ENCODE measurements at places on chromosomes 2 and 18. TPM values are rescaled to one million over a fixed set of nuclear protein-coding genes. Genes with fewer than 3 reads are reported as not detected.
A peak's percentile ranks its signal among the peaks of the same experiment; 100 is the strongest.

- H3K4me1 ChIP-seq: peaks cover 9% of the 10 kb centered on the region
- DNase-seq: no peak
- peaks cover 15% of the 10 kb centered on the region for H3K36me3 ChIP-seq
- no peaks in the 10 kb centered on the region for H3K27me3 ChIP-seq
- H3K4me3 ChIP-seq: no peak overlapping the region
- peak overlapping the region; percentile 83 for H3K27ac ChIP-seq
Measured at GRCh38 chr2:61055557-61055956, 10.1 kb upstream of the SANBR start.

DNA sequence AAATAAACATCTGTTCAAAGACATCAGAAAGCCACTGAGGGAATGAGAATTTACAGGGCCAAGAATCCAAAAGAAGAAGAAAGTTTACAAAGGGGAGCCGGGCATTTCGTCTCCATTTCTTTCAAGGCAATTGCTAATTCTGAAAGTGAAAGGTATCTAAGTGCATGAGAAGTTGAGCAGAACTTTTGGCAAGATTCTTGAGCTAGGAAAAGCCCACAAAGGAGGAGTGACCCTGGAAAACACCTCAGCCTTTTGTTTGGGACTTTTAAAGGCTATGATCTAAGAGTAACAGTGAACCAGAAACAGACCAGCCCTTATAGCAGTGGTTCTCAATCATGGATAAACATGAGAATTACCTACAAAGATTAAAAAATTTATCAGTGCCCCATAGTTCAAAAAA, 87.4 kb downstream of the MDH1 start:
- peaks cover 2% of the 10 kb centered on the region for H3K27me3 ChIP-seq
- H3K4me1 ChIP-seq: no peaks in the 10 kb centered on the region
- H3K27ac ChIP-seq: no peak overlapping the region

GRCh38 chr2:127620866-127621265, 25.1 kb upstream of the GPR17 start:
- no peaks in the 10 kb centered on the region for H3K27me3 ChIP-seq
- no peak overlapping the region for H3K4me3 ChIP-seq
- no peak overlapping the region for H3K27ac ChIP-seq
- H3K4me1 ChIP-seq: peaks cover 4% of the 10 kb centered on the region
- DNase-seq: peak; percentile 8

- no peaks in the 10 kb centered on the region for H3K27me3 ChIP-seq
- H3K4me1 ChIP-seq: peaks cover 25% of the 10 kb centered on the region
- H3K27ac ChIP-seq: no peak overlapping the region
Measured at GRCh38 chr2:174233771-174234275, 14.5 kb downstream of the OLA1 start.

GRCh38 chr2:47025969-47026610, 110.5 kb upstream of the MCFD2 start:
- no peaks in the 10 kb centered on the region for H3K27me3 ChIP-seq
- H3K4me1 ChIP-seq: peaks cover 24% of the 10 kb centered on the region
- DNase-seq: no peak
- H3K27ac ChIP-seq: no peak overlapping the region

DNA sequence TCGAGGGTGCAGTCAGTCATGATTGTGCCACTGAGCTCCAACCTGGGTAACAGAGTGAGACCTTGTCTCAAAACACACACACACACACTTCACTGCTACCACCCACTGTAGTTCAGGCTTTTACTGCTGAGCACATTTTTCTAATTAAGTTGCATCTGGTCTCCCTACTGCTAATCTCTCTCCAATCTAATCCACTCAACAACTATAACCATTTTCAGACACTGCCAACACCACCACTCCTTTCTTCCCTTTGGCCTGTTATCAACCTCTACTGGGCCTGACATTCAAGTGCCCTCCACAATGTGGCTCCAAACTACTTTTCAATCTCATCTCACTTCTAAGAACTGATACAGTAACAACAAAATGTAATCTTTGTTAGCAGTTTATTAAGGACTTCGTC, 44.8 kb downstream of the RMP24 start:
- H3K27ac ChIP-seq: no peak overlapping the region
- no peak overlapping the region for H3K4me3 ChIP-seq
- peaks cover 2% of the 10 kb centered on the region for H3K4me1 ChIP-seq
- H3K27me3 ChIP-seq: no peaks in the 10 kb centered on the region
- H3K36me3 ChIP-seq: no peaks in the 10 kb centered on the region
- no peak for DNase-seq

GRCh38 chr2:68771211-68771751, 36.7 kb downstream of the ARHGAP25 start:
- peaks cover 7% of the 10 kb centered on the region for H3K4me1 ChIP-seq
- H3K4me3 ChIP-seq: no peak overlapping the region
- H3K27ac ChIP-seq: no peak overlapping the region
- H3K36me3 ChIP-seq: no peaks in the 10 kb centered on the region
- no peak for DNase-seq
- no peaks in the 10 kb centered on the region for H3K27me3 ChIP-seq

- no peak overlapping the region for H3K27ac ChIP-seq
- H3K4me3 ChIP-seq: no peak overlapping the region
- DNase-seq: no peak
- H3K27me3 ChIP-seq: peaks cover 11% of the 10 kb centered on the region
Measured at GRCh38 chr2:75459565-75460310, 101.0 kb downstream of the EVA1A start.

DNA sequence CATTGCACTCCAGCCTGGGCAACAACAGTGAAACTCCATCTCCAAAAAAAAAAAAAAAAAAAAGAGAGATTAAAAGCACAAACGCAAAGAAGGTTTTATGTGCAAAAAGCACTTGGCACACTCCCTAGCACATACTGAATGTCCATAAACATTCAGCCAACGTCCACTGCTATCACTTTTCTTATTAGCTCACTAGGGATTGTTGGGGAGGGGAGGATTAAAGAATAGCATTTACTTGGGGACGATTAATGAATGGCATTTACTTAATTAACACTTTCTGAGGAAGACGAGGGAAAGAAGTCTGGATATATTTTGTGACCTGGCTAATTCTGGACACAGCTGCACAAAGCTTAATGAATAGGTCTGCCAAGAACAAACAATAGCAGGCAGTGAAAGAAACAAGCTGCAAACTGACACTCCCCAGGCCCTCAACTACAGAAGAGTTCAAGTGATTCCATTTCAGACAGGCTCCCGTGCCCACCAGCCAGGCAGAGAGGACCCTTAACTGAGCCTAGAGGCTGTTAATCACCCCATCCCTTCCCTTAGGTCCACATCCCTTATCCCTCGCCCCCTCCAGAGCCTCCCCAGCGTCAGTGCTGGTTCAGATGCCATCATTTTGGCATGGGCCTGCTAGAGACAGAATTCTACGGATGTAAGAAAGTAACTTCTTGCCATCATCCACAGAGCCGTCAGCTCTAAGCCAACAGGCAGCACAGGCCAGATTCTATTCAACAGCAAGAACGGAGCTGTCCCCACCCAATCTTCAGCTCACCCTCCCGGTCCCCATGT, 7.4 kb downstream of the CYB5A start:
- DNase-seq: no peak
- peaks cover 31% of the 10 kb centered on the region for H3K4me1 ChIP-seq
- H3K27ac ChIP-seq: no peak overlapping the region
- H3K36me3 ChIP-seq: no peaks in the 10 kb centered on the region
- H3K4me3 ChIP-seq: no peak overlapping the region

DNA sequence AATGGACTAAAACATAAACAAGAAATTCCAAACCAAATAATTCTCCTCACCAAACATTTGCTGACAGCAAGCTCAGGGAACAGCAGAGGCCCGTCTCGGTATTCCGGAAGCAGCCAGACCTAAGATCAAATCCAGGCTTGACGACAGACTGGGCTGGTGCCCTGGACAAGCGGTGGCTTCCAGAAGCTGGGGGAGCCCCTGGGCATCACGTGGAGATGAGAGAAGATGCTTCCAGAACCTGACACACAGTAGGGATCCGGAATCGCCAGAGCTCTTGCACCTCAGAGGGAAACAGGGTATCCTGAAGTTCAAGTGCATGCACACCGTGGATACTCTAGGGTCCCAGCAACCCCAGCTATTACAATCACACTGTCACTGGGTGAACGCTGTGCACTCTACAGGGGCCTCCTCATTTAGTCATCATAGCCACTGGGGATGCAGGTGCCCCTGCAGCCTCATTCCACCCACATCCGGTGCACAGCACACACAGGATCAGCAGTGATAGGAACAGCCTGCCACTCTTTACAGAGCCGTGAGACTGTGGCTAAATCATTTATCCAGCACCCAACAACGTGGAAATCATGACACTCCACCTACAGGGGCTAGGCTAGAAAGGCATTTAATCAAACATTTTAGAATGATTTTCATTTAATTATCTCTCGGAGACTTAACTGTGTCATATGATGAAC, 102.6 kb downstream of the HDAC4 start:
- no peaks in the 10 kb centered on the region for H3K27me3 ChIP-seq
- no peak overlapping the region for H3K27ac ChIP-seq
- H3K4me1 ChIP-seq: peaks cover 31% of the 10 kb centered on the region
- H3K36me3 ChIP-seq: no peaks in the 10 kb centered on the region
- no peak overlapping the region for H3K4me3 ChIP-seq

DNA sequence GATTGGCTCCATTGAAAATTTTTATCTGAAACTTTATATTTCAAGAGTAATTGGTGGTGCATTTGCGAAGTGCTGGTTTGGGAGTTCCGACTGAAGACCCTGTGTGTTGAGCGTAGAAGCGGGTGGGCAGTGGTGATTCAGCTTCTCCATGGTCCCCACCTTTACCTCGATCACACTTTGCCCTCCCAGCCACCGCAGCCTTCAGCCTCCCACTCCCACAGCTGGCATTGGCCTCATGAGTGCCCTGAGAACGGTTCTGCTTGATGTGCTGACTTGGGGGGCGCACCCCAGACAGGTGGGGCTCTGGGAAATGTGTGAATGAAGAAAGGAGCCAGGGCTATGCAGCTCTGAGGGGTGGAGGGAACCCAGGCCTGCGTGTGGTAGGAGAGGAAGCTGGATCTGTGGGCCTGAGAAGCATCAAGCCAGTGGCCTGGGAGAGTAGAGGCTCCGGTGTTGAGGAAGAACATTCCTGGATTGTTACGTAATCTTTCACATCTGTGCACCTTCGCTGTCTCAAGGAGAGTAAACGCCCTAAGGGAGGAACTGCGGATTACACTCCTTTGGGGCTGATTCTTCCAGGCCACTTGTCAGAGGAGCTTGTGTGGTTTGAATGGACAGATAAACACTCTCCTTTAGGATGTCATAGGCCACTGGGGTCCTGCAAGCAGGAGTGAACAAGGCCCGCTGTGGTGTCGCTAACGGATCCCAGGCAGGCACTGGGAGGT, 83.8 kb downstream of the NPAS2 start:
- H3K27ac ChIP-seq: peak overlapping the region; percentile 82
- H3K4me1 ChIP-seq: peaks cover 34% of the 10 kb centered on the region

- peaks cover 12% of the 10 kb centered on the region for H3K27me3 ChIP-seq
- H3K36me3 ChIP-seq: peaks cover 2% of the 10 kb centered on the region
- H3K4me3 ChIP-seq: no peak overlapping the region
- peaks cover 19% of the 10 kb centered on the region for H3K4me1 ChIP-seq
- no peak for DNase-seq
Measured at GRCh38 chr2:240204431-240205276, 64.2 kb upstream of the OTOS start.

DNA sequence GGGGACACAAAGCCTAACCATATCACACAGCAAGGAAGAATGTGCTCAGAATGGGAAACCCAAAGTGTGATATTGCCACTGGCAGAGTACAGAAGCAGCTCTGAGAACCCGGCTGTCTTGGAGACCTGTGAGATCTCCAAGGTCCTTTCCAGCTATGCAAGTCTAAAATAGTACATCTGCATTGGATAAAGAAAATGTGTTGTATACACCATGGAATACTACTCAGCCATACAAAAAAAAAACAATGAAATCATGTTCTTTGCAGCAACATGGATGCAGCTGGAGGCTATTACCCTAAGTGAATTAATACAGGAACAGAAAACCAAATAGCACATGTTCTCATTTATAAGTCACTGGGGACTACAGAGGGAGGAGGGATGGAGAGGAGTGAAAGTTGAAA, 36.5 kb upstream of the RFX8 start:
- no peaks in the 10 kb centered on the region for H3K36me3 ChIP-seq
- peaks cover 8% of the 10 kb centered on the region for H3K27me3 ChIP-seq
- DNase-seq: no peak

- no peaks in the 10 kb centered on the region for H3K36me3 ChIP-seq
- peaks cover 13% of the 10 kb centered on the region for H3K27me3 ChIP-seq
- no peak overlapping the region for H3K4me3 ChIP-seq
- DNase-seq: no peak
Measured at GRCh38 chr2:133504566-133505505, 63.4 kb downstream of the NCKAP5 start.

DNA sequence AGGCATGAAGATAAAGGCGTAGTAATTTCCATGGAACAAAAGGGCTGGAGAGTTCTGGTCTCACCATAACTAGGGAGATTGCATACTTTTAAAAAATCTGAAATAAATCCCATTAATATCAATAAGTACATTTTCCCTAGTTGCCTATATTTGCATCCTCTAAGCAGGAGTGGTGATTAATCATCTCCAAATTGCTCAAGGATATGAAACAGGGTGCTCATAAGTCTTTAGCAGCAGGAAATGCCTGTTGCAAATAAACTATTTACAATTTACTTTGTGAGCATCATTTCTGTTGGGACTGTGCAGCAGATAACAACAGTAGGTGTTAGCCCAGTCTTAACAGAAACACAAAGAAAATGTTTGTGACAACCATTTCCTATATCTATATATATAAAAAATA, 92.4 kb upstream of the TMEM178A start:
- H3K4me1 ChIP-seq: peaks cover 35% of the 10 kb centered on the region
- H3K36me3 ChIP-seq: no peaks in the 10 kb centered on the region
- H3K27me3 ChIP-seq: no peaks in the 10 kb centered on the region
- no peak for DNase-seq

GRCh38 chr2:3024401-3024935, 353.1 kb downstream of the EIPR1 start:
- no peak for DNase-seq
- no peak overlapping the region for H3K4me3 ChIP-seq
- H3K36me3 ChIP-seq: no peaks in the 10 kb centered on the region
- no peak overlapping the region for H3K27ac ChIP-seq

DNA sequence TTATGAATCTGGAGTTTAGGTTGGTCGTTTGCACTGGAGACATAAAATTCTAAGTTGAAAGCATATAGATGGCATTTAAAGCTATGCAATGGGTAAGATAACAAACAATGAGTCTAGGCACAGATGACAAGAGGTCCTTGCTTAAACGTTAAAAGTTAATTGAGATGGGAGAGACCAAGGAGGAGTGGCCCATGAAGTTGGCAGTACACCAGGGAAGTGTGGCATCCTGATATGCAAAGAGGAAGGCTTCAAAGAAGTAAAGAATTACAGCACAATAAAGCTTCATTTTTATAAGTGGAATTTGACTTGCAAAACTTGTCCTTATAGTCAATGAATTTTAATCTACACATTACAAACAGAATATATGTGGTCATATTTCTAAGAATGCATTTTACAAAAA, 23.2 kb downstream of the UPP2 start:
- no peak for DNase-seq
- H3K4me1 ChIP-seq: no peaks in the 10 kb centered on the region
- H3K36me3 ChIP-seq: no peaks in the 10 kb centered on the region
- no peak overlapping the region for H3K4me3 ChIP-seq
- peaks cover 9% of the 10 kb centered on the region for H3K27me3 ChIP-seq
- no peak overlapping the region for H3K27ac ChIP-seq

- no peak overlapping the region for H3K4me3 ChIP-seq
- H3K27ac ChIP-seq: no peak overlapping the region
- H3K27me3 ChIP-seq: peaks cover 12% of the 10 kb centered on the region
- H3K36me3 ChIP-seq: no peaks in the 10 kb centered on the region
- no peak for DNase-seq
Measured at GRCh38 chr2:23366720-23367119, 18.3 kb upstream of the KLHL29 start.

EFR3B gene
- 1.0 TPM for total RNA-seq

SETBP1 gene
- total RNA-seq: 69.3 TPM

APCDD1 gene
- total RNA-seq: 1.4 TPM

HMSD gene
- total RNA-seq: not detected

ACKR3 gene
- total RNA-seq: 40.5 TPM

GALNT13 gene
- total RNA-seq: not detected

SKA1 gene
- 4.0 TPM for total RNA-seq

OTOS gene
- not detected for total RNA-seq

CAPN13 gene
- not detected for total RNA-seq

All from osteocyte (in vitro differentiated cells).